ENCODE measurements at places on chromosomes 12 and 14. TPM values are rescaled to one million over a fixed set of nuclear protein-coding genes. Genes with fewer than 3 reads are reported as not detected.

Gene SMCO2
- not detected for total RNA-seq

DNA sequence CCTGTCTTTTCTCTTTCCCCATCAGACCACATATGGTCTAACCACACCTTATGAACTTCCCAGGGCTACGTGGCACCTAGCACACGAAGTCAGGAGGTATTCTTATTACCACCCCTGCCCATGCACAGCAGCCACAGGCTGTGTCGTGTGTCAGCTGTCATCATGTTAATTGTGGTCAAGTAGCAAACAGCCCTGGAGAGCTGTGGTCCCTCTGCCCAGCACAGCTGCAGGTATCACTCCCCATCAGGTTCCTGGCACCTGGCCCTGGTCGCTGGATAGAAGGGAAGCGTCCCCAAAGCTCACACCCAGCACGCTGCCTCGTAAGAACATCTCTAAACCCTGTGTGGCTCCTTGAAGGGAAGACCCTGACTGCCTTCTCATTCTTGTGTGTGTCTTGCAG lies 45.4 kb downstream of the CLMN start:
- no peak for DNase-seq

DNA sequence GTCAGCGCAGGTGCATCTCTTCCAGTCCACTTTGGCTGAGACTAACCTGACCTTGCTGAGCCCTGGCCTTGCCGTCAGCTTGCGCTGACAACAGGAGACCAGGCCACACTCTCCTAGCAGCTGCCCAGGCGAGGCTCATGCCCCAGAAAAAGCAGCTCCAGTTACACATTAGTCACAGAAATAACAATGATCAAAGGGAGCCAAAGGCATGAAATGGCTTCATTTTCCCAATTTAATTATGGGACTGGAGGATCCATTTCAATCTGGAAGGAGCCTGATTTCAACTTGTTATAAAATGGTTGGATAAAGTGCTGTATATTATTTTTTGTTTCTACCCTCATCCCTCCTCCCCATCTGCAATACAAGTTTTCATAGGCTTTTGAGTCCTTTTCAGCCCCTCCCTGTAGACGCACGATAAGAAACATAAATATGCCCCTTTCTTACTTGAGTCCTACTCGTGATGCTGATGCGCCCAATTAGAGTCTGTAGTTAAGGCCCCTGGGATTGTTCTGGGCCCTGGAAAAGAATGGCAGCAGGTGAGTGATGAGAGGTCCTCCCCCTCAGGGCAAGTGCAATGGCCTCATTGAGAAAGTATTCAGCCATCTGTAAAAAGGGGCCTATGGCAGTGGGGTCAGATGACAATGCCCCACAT lies 376.0 kb downstream of the C12orf75 start:
- DNase-seq, result no peak

GRCh38 chr14:36217027-36217426 lies 40.5 kb upstream of the PTCSC3 start:
- no peak for DNase-seq

- DNase-seq, result no peak
Observed at GRCh38 chr14:36304895-36305294, 15.5 kb downstream of the MBIP start.
